ENCODE measurements at places on chromosomes 1 and 21.

DNA sequence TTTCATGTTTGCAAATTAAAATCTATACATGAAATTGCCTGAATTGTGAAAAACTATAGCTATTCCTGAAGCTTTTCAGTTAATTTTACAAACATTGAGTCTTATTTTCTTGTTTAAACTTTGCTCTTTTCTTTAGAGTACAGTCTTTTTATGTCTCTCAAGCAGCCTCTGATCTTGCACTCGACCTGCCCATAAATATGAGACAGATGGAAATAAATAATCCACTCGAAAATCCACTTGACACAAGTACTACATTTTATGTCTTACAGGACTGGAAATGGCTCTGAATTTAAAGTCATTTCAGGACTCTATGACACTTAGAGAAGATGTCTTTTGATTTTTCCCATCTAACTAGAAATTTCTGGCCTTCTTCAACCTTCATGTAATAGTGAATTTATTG lies 283.8 kb downstream of the USP25 start:
- no peak for DNase-seq

- no peak for DNase-seq
Observed at GRCh38 chr1:53890522-53890941, 935 bp upstream of the YIPF1 start.

DNA sequence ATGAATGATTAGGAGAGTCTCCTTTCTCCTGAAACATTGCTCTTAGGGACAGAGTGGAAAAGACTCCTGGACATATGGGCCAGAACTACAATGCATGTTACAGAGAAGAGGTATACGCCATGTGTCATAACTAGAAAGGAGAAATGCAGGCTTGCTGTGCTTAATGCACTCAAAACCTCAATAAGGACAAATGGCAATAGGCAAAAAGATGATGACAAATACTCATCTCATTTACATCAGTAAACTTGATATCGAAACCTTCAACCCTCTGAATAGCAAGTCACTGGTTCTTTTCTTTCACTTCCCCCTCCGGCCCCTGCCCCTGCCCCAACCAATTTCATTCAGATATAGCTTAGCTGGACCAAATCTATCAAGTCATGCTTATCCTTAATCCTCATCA lies 1.9 kb upstream of the GPR88 start:
- no peak for DNase-seq

GRCh38 chr1:156746728-156747631 lies 4.5 kb downstream of the HDGF start:
- peak; percentile 54 for DNase-seq

GRCh38 chr1:33128781-33129180 lies 47.8 kb downstream of the AZIN2 start:
- DNase-seq = no peak

DNA sequence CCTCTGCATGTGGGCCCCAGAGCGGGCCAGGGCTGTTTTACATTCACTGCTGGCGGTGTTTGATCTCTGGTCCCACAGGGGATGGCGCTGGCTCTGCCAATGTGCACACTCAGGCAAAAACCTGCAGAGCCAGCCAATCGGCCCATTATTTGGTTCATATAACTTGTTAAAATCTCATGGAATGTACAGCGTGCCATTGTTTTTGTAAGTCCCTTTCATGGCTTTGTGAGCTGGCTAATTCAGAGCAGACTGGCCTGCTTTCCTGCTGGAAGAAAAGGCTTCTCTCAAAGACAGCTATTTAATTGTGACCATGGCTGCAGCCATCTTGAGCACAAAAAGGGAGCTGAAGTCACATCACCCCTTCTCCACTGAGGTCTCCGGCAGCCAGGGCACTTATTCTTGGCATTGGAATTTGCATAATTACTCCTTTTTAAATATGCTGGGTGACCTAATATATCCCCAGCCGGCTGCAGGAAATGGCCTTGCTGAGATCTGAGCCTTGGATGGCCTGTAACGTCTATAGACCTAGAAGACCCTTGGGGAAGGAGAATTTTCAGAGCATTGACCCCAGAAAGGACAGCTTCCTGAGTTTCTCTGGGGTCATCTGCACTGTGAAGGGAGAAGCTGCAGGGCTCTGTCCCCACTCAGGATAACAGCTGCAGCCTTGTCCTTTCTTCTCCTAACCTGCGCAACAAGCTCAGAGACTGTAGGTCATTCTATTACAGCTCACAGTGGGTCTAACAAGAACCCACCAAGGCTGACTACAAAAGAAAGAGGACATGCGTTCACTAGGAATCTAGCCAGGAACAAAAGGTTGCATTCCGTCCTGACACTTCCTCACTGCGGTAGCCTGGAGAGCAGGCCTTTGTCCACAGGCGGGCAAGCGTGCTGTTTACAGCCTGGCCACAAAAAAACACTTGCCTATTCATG lies 45.8 kb downstream of the BCAR3 start:
- no peak for DNase-seq

GRCh38 chr1:83932281-83932680 lies 66.7 kb downstream of the TTLL7 start:
- DNase-seq = no peak
